Type B pancreatic cell (in vitro differentiated cells): ENCODE measurements at places on chromosomes 13 and 19. TPM values are rescaled to one million over a fixed set of nuclear protein-coding genes. Genes with fewer than 3 reads are reported as not detected.

NALCN gene
- total RNA-seq = 0.70 and 1.8 TPM in 2 replicates

DNA sequence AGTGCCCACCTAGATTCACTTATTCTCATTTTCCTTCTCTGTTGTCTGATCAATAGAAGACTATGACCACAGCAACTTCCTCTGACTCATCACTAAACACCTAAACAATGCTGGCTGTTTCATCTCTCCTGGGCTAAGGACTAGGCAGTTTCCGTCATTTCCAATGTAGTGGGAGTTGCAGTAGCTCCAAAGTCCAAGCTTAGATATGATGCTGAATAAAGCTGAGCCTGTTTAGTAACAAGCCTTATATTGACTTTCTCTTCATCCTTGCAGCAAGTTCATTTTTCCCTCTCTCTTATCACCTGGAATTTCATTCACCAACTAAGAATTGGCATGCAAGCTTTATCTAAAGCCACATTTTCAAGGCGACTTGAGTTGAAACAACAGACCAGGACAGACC, 53.5 kb upstream of the PCDH9 start:
- DNase-seq = no peak

CD22 gene
- 0.92 and 2.1 TPM in 2 replicates for total RNA-seq

- DNase-seq = no peak
These were observed 100.0 kb downstream of the GADD45B start for GRCh38 chr19:2575734-2576481.

DNA sequence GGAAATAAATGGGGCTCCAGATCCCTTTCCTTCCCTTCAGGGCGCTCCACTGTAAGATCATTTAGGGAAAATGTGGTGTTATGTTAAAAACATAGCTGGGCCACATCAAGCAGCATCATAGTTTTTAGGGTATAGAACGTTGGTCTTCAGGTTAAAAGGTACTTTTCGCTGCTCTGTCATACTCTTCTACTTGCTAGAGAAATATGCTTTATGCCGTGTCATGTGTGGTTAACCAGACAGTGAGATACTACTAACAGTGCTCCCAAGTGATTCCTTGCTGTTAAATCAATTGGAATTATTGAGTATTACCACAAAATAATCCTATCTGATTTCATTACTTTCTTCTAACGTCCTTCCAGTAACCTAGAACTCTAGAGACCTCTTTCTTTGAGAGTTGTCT, 1.1 kb upstream of the NDFIP2 start:
- no peak for DNase-seq

DNA sequence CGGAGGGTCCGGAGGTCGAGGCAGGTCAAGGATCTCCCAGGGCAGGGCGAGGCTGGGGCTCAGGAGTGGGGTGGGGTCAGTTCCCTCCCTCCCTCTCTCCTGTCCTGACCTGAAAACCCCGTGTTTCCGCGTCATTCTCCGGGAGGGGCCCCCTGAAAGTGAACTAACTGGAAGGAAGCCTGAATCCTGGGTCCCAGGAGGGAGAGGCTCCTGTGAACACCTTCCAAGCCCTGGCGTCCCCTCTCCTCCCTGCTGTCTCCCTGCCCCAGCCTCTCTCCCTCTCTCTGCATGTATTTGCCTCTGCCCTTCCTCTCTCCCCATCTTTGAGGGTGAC, 741 bp upstream of the CADM4 start:
- no peak for DNase-seq

EID2B gene
- 1.1 and 4.8 TPM in 2 replicates for total RNA-seq

DNA sequence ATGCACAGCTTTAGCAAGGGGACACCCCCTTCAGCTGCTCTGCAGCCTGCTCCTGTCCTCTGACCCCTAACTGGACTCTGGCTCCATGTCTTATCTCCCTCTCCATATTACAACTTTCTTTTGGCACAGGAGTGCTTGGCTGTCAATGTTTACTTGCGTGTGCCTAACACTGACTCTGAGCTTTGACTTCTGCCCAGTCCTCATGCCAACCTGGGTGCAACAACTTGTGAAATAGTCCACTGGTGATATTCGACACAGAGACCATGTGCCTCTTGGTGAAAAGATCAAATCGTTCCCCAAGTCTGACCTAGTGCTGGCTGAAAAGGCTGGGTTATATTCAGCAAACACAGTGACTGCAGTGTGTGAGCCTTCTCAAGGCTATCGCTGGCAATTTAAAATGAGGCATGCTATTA, 34.1 kb upstream of the KLF12 start:
- DNase-seq = no peak

DNA sequence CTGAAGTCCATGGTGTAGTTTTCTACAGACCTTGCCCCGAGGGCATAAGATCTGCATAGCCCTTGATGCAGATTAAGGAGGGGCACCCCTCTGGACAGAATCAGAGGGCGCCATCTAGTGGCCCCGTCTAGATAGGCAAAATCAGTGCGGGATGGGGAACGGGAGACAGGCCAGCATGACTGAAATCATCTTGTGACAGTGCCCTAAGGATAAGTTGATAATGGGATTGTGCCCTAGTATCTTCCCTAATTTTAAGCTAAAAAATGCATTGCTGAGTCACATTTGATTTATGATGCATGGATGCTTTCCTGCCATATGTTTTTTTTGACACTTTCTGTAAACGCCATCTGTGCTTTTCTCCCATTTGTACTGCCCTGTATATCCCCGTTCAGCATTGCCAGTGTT, 19.0 kb upstream of the GPI start:
- DNase-seq = no peak

- no peak for DNase-seq
These were observed 7.4 kb upstream of the CLEC4G start for GRCh38 chr19:7739211-7739755.
